ENCODE measurements at places on chromosomes 3 and 15.
A peak's percentile ranks its signal among the peaks of the same experiment; 100 is the strongest.

- no peak for DNase-seq
Measured at GRCh38 chr15:55253580-55253979, 36.0 kb downstream of the RAB27A start.

DNA sequence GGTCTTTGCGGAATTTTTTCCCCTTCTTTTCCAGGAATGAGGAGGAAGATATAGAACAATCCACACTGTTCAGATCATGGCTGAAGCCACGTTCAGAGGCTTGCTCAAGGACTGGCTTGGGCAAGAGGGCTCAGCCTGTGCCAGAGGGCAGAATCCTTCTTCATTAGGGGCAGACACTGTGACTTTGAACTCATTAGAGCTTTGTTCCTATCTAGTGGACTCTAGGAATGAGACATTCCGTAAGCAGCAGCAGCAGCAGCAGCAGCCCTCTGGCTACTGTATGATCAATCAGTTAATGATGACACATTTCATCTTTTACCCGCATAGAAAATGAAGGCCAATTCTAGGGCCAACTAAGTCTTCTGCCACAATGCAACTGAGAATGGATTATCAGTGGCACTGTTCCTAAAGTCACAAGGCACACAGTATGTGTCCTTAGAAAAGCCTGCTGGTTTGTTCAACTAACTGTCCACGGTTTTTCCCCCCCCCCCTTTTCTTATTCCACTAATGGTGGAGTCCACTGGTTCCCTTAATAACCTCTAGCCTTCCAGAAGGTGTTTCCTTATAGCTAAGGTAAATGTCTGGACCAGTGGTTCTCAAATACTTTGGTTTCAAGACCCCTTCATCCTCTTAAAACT lies 1.7 kb upstream of the RAB8B start:
- DNase-seq = no peak

DNA sequence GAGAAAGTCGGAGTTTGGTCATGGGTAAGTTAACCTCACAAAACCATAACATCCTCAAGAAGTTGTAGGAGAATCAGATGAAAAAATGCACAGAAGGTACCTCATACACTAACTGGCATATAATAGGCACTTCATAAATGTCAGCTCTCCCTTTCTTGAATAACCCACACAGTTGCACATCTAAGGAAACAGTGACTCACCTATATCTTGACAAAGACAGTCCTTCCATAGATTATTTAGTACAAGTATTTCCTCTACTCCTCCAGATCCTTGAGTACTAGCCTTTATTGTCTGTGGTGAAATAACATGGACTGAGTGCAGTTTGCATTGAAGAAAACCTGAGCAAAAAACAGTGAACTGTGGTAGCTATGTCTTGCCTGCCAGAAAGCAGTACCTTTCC lies 46.6 kb downstream of the MAGI1 start:
- DNase-seq = no peak

DNA sequence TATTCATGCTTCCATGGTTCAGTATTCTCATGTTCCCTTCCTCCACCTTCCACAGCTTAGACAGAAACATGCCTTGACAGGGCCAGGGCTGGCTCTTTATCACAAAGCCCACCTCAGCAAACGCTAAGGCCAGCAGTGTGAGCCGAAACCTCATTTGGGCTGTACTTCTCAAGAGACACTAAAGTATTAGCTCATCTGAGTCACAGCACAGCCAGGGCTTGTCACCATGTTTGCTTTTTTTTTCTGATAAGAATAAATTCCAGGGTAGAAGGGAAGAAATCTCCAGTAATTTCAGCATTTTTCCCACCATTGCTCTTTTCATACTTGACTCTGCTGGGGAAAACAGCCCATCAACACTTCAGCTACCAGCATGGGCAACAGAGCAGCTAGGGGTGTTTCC lies 95.4 kb downstream of the MYLK start:
- DNase-seq = no peak

- no peak for DNase-seq
Measured at GRCh38 chr3:43432462-43432861, 146.1 kb downstream of the SNRK start.

DNA sequence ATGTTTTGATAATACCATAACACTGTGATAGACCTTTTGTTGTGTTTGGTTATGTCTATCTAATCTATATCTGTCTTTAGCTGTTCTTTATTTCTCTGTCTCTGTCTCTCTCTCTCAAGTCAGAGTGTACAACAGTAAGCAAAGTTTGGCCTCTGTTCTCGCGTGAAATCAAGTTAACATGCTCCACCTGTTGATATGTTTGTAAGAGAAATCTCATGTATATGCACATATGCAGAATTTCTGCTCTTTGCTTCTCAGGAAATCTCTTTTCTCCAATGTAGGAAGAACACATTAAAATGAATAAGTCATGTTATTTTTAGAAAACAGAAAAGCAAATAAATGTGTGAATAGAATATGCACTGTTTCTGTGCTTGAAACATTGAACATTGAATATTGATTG lies 425.5 kb upstream of the SEMA6D start:
- no peak for DNase-seq

DNA sequence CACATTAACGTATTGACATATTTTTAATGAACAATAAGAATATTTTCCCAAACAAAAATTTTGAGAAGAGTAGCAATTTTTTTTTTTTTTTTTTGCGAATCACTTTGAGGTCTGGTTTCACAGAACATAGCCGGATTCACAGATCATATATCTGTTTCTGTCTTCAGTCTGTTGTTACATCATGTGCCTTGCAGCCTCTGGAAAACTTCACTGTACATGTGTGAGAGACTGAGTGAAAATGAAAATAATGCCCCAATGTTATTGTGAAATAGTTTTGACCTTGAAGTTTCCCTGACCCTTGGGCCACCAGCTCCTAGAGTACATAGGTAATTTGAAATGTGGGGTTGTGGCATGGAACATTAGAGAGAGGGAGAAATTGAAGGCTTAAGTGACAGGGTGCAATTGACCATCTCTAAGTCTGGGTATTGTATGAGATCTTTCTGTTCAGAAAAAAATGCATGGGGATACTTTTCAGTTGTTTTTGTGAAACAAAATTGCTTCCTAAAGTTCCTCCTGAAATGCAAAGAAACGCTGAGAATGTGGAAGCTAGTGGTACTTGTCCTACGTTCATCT lies 14.0 kb downstream of the ITPR1 start:
- no peak for DNase-seq

DNA sequence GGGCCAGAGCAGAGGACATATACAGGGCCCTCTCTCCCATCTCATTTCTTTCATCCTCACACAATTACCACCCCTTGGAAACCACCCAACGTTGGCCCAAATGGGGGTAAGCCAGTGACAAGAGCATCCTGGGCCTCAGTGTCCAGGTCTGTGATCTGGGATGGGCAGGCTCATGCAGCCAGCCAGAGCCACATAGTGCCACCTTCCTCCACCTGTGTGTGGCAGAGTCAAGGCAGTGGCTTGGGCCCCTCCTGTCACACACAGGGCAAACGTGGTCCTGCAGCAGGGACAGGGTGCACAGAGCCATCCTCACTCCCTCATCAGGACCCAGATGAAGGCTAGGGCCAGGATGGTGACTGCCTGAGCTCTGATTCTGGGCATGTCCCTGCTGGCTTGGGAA lies 2.3 kb upstream of the MYL3 start:
- no peak for DNase-seq

GRCh38 chr15:100831467-100831866 lies 48.2 kb upstream of the ALDH1A3 start:
- DNase-seq = no peak

DNA sequence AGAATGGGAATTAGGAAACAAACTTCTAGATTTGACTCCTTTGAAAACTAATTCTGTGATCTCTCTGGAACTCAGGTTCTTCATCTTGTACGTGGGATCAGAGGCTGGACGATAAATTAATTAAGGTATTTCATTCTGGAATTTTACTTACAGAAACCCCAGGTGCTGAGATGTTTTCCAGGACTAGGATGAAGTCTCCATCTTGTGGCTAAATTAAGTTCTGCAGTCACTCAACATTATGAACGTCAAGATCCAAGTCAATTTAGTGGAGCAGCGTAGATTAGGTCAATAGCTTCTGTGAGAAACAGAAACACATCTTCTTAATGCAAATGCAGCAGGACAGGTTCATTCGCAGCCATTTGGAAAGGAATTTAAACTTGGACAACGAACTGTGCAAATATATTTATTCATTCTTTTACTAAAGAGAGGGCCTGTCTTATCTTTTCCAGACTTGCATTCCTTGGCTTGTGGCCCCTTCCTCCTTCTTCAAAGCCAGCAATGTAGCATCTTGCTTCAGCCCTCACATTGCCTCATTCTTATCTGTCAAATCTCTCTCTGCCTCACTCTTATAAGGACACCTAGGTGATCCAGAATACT lies 26.7 kb upstream of the TMC3 start:
- no peak for DNase-seq

GRCh38 chr15:93029836-93030429 lies 59.1 kb downstream of the RGMA start:
- DNase-seq = no peak

GRCh38 chr3:182740710-182741109 lies 52.6 kb upstream of the ATP11B start:
- DNase-seq = peak; percentile 49

DNA sequence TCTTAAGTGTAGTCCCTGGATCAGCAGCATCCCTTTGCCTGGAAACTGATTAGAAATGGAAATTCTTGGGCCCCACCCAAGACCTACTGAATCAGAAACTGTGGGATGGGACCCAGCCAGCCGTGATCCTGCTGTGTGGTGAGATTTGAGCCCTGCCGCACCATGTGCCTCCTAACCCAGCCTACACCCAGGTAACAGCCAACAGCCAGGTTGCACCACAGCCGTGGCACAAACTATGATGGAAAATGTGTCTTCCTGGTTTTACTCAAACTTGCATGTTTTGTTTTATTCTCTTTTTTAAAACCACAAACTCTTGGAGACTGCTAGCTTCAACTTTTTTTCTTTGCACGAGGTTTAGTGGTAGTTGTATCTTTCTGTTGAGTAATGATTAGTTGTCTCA lies 2.6 kb downstream of the LIMD1 start:
- DNase-seq = no peak

DNA sequence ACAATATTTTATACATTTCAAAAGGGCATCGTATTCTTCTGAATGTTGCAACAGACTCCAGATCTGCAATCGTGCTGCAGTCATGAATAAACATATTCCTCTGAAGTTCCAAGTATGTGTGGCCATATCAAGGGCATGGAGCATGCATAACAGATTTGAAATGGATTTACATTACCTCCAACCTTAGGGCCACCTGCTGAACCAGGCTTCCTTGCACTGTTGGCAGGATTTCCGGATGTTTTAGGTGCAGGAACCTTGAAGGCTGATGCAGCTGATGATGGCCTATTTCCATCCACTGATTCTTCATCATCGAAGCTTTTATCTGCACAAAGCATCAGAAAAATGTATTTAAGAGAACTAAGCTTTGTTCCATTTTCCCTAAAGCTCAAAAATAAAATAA lies 73.5 kb downstream of the CLASP2 start:
- no peak for DNase-seq

- DNase-seq = no peak
Measured at GRCh38 chr15:48175126-48175525, 3.0 kb downstream of the MYEF2 start.

GRCh38 chr3:129246636-129247035 lies 2.8 kb upstream of the COPG1 start:
- DNase-seq = no peak

- DNase-seq = no peak
Measured at GRCh38 chr15:85035980-85036379, 54.3 kb downstream of the PDE8A start.

GRCh38 chr3:55718521-55718921 lies 231.4 kb upstream of the WNT5A start:
- no peak for DNase-seq

- no peak for DNase-seq
Measured at GRCh38 chr15:72820278-72820677, 36.7 kb upstream of the ADPGK start.

GRCh38 chr3:108099679-108100428 lies 9.0 kb upstream of the CD47 start:
- DNase-seq = no peak

GRCh38 chr3:151012753-151013152 lies 40.2 kb upstream of the CLRN1 start:
- DNase-seq = no peak

- no peak for DNase-seq
Measured at GRCh38 chr3:189995129-189995528, 125.6 kb downstream of the P3H2 start.

Measured in renal pelvis (tissue), 12 donors.